ENCODE measurements at places on chromosomes 1 and 21. TPM values are rescaled to one million over a fixed set of nuclear protein-coding genes. Genes with fewer than 3 reads are reported as not detected.

Gene SLFNL1
- 0.13 TPM for total RNA-seq

Gene SERTAD4
- total RNA-seq = 9.8 TPM

Gene SPRR3
- total RNA-seq = not detected

Gene PRAMEF6
- not detected for total RNA-seq

Gene PADI2
- total RNA-seq = 9.3 TPM

Gene FGR
- not detected for total RNA-seq

Gene OR2L2
- not detected for total RNA-seq

Gene PROK1
- not detected for total RNA-seq

Gene RNF186
- total RNA-seq = not detected

Gene FOXD3
- total RNA-seq = not detected

Gene S100A16
- total RNA-seq = 734 TPM

Gene CRYAA
- total RNA-seq = not detected

Gene GNG12
- 103 TPM for total RNA-seq

Gene VSIG8
- not detected for total RNA-seq

Gene SLAMF7
- not detected for total RNA-seq

Gene RHCE
- total RNA-seq = 0.38 TPM

Gene STMN1
- 193 TPM for total RNA-seq

Gene GRIK1
- not detected for total RNA-seq

Gene S100A8
- total RNA-seq = not detected

Gene CDCA8
- total RNA-seq = 2.2 TPM

Gene GSTM3
- total RNA-seq = 75.7 TPM

Gene VPS13D
- 33.8 TPM for total RNA-seq

Gene CLIC6
- total RNA-seq = under 0.01 TPM

Gene MYOM3
- 3.6 TPM for total RNA-seq

Gene C1orf146
- total RNA-seq = not detected
